ENCODE measurements at places on chromosomes 2 and 18.

DNA sequence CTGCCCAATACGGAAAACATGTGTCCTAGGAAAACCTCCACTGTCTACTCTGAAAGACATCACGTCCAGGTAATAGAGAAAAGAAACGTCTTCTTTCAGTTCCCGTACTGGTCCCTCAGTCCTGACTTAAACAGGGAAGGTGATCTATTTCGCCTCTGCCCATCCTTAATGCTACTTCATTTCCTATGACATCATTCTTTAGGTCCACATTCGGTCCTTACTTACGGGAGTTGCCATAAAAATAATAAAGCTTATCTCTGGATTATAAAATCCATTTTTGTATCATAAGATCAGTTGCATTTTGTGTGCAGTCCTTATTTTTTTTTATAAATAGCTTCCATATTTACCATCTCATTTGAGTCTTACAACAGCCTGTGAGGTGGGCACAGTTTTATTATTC, 3.7 kb downstream of the TGFA start:
- no peak for DNase-seq

DNA sequence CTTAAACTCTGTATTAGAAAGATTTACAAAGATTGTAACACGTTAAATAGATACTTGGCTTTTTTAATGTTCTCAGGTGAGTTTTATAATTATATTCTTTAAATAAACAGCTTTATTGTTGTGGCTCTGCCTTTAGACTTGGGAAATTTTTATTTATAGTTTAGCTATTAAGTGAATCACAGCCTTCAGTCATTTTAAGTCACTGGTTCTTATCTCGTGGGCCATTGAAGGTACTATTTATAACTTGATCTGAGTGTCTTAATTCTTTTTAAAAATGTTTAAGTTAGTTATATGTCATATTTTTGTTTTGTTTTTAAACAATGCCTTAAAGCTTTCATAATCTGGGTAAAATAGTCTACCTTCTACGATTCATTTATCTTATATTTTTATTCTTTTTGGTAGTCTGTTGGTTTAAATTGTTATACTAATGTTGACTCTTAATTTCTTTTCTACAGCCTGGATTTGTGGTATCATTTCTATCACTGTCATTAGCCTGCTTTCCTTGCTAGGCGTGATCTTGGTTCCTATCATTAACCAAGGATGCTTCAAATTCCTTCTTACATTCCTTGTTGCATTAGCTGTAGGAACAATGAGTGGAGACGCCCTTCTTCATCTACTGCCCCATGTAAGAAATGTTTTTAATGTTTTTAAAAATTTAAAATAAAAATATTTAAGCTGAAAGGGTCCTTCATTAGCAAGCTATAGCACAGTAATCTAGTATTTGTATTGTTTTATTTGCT, 49.3 kb downstream of the SLC39A10 start:
- DNase-seq, result no peak

DNA sequence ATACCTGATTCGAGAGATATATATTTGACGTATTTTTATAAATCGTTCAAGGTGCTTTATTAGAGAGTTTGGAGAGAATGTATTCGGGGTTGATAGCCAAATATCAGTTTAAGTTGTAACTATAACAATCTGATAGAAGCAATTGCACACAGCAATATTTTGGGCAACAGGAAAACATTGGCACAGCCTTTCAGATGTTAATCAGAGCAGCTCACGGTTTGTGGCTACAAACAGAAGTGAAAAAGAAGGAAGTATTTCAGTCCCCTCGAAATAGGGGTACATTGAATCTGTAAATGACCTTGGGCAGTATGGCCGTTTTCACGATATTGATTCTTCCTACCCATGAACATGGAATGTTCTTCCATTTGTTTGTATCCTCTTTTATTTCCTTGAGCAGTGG, 20.6 kb downstream of the SERPINB10 start:
- DNase-seq, result no peak

GRCh38 chr18:56278421-56279003, 359.9 kb downstream of the TXNL1 start:
- no peak for DNase-seq

- no peak for DNase-seq
These were observed 57.8 kb upstream of the MC2R start for GRCh38 chr18:13973061-13973575.

DNA sequence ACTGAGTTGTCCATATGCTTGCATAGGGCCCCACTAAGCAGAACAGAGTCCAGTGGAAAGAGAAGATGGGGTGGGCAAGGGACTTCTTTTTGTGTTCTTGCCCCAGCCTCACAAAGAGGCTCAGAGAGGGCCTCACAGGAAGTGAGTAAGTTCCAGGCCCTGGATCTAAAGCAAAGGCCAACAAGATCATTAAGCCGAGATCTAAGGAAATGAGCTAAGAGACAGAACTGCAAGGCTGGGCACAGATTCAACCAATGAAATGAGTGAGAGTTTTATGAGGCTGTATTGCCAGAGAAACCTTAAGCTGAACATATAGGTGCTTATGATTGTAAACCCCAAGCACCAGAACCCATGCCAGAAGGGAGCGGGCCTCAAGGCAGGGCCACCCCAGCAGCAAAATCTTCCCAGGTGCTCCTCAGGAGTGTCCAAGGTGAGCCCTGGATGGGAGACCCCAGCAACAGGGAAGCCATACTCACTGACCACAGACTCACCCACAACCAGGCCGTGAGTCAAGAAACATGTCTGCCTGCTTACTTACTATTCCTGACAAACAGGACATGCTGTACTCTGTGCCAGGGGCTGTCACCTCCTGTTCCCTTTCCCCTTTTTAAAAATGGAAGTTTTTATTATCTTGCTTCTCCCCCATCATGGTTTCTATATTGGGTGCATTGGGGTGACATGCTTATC, 40.2 kb downstream of the SLC14A1 start:
- no peak for DNase-seq

DNA sequence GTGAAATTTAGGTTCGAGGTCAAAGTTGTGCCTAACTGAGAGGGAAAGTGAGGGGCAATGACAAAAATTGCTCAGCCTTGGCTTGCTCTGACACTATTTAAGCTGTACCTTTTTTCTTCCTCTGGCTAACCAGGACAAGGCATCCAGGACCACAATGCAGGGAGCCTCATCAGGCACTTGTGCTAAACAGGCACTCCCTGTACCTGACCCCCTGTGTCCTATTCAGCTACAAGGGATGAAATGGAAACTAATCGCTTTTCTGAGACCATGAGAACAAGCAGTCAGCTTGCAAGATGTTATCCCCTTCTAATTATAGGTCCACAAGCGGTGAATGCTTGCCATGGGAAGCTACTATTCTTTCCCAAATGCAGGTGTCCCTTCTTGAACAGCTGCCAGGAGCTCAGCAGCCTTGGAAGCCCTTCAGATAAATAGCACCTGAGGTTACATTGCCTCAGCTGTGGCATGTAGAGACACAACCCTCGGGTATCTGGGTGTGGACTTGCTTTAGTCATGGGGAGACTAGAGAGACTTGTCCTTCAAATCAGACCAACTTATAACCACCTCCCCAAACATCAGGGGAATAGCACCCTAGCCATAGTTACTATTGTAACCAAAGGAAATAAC, 19.1 kb upstream of the ITGA6 start:
- no peak for DNase-seq

- no peak for DNase-seq
These were observed 225.8 kb downstream of the CPS1 start for GRCh38 chr2:210782222-210782621.

- no peak for DNase-seq
These were observed 18.2 kb upstream of the DAW1 start for GRCh38 chr2:227853204-227853629.

DNA sequence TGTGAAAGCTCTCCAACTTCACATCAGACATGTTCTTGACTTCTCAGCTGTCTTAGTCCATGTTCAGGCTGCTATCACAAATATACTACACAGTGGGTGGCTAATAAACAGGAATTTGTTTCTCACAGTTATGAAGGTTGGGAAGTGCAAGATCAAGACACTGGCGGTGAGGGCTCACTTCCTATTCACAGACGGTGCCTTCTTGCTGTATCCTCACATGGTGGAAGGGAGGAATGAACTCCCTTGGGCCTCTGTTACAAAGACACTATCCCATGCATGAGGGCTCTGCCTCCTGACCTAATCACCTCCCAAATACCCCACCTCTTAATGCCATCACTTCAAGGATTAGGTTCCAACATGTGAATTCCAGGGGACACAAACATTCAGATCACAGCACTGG, 9.7 kb downstream of the UXS1 start:
- DNase-seq, result no peak

- DNase-seq, result no peak
These were observed 92.8 kb upstream of the NRP2 start for GRCh38 chr2:205589479-205589878.

- no peak for DNase-seq
These were observed 12.7 kb downstream of the HNRNPLL start for GRCh38 chr2:38590053-38590452.

DNA sequence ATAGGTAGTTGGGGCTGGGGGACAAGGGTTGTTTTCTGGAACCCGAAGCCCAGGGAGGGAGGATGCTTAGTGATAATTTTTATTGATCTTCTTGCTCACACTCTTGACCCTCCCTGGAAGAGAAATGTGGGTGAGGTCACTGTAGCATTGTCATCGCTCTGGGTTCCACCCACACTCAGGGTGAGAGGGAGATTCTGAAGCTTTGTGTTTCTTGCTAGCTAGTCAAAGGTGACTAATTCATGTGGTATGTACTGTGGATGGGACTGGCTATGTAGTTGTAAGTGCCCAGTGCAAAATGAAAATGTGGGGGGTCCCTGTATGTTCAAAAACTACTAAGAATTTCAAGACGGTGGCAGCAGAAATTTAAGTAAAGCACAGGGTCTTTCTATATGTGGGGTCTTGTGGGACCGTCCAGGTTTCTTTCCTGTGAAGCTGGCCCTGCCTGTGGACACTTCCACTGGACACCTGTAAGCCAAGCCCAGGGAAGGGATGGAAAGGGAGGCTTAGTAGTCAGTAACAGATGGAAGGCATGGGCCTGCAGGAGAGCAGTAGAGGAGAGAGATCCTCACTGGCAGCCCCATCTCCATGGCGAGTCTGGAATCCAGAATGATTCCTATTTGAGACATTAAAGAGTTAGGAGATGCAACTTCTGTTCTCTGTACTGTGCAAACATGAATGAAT, 35.0 kb downstream of the TSN start:
- DNase-seq, result no peak

DNA sequence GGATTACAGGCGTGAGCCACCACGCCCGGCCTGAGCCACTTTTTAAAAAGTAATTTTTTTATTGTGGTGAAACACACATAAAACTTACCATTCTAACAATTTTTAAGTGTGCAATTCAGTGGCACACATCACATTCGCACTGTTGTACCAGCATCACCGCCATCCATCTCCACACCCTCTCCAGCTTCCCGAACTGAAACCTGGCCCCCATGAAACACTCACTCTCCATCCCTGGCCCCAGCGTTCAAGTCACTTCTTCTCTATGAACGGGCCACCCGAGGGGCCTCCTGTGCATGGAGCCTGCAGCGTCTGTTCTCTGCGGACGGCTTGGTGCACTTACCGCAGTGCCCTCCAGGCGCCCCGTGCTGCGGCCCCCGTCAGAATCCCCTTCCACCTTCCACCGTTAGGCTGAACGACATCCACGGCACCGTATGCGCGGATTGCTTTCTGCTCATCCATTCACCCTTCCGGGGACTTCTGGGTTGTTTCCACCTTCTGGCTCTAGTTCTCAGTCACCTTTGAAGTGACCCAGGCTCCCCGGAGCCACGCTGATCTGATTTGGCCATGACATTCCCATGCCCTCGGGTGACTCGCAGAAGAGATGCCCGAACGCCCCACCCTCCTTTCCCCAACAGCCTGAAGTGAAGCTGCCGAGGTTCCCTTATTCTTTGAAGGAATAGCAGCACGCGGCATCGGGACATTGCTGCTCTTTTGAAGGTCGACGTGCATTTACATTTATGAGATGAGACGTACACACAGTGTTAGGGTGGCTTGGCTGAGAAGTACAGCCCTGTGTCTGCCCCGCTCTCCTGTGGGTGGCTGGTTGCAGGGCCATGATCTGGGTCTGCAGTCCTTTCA, 134.4 kb downstream of the MBP start:
- no peak for DNase-seq

DNA sequence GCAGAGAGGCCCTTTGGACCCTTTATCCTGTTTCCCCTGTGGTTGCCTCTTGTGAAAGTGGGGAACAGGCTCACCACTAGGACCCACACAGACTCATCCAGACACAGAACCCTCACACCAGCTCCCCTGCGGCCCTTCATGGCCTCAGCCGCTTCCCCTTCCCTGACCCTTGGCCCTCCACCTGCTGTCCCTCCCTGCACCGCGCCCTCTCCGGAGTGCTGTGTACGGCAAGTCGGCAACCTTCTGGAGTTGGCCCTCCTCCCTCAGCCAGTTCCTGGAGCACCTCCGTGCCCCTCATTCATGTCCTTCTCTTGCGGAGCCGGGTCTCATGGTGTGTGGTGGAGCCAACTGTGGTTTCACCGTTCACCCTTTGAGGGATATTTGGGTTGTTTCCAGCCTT, 44.0 kb downstream of the CTDP1 start:
- no peak for DNase-seq

DNA sequence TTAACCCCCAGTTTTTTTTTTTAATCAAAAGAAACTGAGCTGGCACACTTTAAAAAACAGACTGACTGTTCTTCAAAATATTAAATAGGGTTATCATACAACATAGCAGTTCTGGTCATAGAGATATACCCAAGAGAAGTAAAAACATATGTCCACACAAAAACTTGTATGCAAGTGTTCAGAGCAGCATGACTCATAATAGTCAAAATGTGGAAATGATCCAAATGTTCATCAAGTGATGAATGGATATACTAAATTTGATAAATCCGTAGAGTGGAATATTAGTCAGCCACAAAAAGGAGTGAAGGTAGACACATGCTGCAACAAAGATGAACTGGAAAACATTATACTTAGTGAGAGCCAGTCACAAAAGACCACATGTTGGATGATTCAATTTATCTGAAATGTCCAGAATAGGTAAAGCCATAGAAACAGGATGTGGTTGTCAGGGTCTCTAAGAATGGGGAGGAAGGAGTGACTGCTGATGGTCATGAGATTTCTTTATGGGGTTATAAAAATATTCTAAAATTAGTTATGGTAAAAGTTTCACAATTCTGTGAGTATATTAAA, 5.1 kb downstream of the SMIM21 start:
- no peak for DNase-seq

DNA sequence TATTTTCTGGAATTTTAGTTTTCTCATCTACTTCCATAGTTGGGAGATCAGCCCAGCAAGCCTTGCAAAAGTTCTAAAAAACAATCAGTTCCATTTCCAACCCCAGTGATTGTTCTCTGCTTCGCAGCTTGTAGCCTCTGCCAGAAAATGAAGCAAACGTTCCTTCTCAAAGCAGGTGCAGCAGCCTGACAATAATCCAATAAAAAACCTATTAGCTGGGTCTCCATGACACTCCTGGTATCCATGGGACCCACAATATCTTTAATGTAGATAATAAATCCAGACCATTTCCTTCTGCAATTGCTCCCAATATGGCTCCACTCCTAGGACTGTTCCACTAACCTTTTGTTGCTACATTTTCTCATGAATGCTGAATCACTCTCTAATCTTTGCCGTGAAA, 140.8 kb upstream of the SETBP1 start:
- no peak for DNase-seq

GRCh38 chr2:47629501-47630460, 153.2 kb upstream of the MSH6 start:
- no peak for DNase-seq
